Midbrain (tissue), 1 donor: ENCODE measurements at places on chromosomes 7 and 10.
A peak's percentile ranks its signal among the peaks of the same experiment; 100 is the strongest.

DNA sequence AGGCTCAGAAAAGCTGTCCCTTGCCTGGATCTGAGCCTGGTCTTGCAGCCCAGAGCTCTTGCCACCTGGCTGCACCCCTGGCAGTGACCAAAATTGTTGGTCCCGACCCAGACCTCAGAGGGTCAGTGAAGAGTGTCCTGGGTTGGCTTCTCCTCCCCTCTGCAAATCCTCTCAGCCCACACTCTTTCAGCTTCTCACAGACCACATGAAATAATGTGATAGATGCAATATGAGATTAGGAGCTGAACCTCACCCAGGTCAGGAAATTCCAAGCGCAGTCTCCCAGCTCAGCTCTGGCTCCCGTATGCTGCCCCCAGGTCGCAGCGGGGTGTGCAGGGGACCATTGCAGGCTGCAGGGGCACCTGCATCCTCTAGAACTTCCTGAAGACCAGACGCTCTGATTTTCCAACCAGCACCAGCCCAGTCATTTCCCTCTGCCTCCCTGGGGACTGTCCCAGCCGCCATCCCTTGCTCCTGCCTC, 19.6 kb upstream of the RET start:
- no peak for DNase-seq

- DNase-seq: no peak
These were observed 36.1 kb downstream of the HSPA12A start for GRCh38 chr10:116706281-116706680.

- DNase-seq: no peak
These were observed 18.0 kb downstream of the SH2B2 start for GRCh38 chr7:102304668-102305067.

DNA sequence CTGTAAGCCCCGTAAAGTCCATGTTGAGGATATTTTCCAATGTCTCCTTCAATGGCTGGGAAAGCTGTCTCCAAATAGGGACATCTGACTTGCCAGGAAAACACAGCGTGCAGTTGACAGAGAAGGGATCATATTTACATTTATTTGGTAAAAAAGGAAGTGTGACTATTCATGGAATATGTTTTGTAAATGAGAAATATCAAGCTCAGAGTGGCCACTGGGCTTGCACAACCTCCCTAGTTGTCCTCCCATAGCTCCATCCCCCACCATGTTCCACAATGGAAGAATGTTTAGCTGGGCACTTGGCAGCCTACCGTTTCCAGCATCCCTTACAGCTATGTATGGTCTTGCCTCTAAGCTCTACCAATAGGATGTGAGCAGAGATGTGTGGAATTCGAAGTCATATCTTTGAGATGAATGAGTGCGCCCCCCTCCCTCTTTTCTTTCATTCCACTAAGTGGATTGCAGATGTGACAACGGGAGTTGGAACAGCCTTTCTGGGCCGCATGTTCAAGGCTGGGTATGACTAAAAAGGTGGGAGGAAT, 306.6 kb upstream of the ZMIZ1 start:
- no peak for DNase-seq

DNA sequence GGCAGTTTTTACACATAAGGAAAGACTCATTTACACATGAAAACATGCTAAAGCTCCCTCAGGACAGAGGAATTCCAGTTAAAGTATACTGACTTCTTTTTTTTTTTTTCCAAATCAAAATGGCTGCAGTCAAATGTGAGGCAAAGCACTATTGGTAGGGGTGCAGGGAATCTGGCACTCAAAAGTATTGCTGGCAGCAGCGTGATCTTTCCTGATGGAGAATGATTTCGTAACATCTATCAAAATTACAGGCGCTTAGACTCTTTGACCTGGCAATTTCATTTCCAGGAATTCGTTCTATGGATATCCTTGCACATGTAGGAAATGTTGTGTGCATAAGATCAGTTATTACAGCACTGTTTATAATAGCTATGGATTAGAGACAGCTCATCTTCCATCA, 65.7 kb downstream of the VSTM4 start:
- no peak for DNase-seq

- no peak for DNase-seq
These were observed 26.5 kb upstream of the PPP1R3A start for GRCh38 chr7:113945018-113945938.

DNA sequence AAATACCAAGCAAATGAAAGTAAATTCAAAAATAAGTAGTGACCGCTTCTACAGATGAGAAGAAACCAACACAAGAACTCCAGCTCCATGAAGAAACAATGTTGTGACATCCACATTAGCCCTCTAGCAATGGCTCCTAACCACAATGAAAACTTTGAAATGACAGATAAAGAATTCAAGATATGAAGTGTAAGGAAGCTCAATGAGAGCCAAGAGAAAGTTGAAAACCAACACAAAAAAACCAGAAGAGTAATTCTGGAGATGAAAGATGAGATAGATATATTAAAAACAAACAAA, 68.2 kb upstream of the DDC start:
- DNase-seq: no peak

- no peak for DNase-seq
These were observed 2.6 kb upstream of the CAMK2B start for GRCh38 chr7:44327981-44328380.

GRCh38 chr7:42414028-42414427, 177.0 kb upstream of the GLI3 start:
- no peak for DNase-seq

GRCh38 chr10:126569513-126570244, 100.8 kb downstream of the C10orf90 start:
- no peak for DNase-seq

GRCh38 chr10:43380610-43381222, 9.3 kb downstream of the FXYD4 start:
- no peak for DNase-seq

DNA sequence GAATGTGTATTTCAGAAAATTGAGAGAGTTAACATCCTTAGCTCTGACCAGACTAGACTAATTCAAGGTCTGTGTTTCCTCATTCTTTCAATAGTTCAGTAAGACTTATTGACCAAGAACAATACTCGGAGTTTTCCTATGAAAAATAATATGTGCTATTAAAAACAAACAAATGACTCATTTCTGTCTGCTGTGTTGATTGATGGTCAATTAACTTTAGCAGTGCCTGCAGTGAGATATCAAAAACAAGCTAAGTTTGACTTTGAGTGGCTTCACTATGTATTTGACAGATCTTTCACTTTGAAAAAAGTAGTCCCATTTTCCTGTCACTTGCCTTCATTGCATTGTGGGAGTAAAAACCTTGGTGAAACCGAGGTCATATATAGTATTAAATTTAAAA, 91.0 kb downstream of the GNAT3 start:
- DNase-seq: no peak

- DNase-seq: peak; percentile 15
These were observed 346.6 kb upstream of the KLF6 start for GRCh38 chr10:4131407-4132215.

GRCh38 chr7:105229641-105230040, 159.1 kb downstream of the SRPK2 start:
- DNase-seq: no peak
